ENCODE measurements at places on chromosomes 13 and 19.

DNA sequence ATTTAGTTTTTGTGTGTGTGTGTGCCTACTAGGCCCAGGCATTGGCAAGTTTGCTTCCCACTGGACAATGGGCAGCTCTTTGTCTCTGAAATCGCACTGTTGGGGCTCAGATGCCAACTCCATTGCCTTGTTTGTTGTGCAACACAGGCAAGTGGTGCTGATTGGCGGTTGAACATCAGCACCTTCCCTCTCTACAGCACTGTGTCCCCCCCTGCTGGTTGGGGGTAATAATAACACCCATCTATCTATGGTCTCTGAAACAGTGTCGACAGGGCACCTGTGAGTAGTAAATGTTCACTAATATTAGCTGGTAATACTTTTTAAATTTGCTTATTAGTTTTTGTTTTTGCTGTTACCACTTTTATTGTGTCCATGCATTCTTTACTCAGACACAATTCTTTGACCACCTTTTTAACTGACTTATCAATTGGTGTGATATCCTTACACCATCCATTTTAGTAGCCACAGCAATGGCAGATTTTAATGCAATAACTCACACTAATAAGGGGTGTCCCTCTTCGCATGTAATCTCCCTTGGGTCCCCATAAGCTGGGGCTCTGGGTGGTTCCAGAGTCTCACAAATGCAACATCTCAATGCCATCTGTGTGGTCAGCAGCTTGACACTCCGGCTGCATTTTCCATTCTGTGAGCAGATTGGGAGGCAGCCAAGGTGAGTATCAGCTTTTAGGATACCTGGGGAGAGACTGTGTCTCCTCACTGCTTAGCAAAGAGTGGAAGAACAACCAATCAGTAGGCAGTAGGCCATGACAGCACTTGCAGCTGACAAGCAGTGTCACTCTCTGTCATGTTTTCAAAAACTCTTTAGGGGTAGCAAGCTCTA is 47.7 kb upstream of the UQCRFS1 start:
- DNase-seq = no peak

- DNase-seq = no peak
Observed at GRCh38 chr19:17687141-17687856, 855 bp downstream of the UNC13A start.

DNA sequence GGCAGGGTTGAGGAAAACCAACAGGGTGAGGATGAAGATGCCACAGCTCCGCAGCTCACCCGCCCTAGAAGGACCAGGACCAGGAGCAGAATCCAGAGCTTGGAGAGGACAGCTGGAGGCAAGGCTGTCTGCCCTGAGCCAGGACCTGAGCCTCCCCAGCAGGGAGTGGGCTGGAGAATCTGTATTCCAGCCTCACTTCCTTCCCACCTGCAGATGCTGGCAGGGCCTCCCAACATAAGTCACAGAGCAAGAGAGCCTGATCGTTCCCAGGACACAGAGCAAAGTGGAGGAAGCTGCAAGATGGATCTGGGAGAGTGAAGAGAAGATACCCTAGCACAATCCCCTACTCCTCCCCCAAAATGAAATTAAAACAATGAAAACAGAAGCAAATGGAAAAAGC is 61.7 kb upstream of the WASF3 start:
- DNase-seq = no peak

DNA sequence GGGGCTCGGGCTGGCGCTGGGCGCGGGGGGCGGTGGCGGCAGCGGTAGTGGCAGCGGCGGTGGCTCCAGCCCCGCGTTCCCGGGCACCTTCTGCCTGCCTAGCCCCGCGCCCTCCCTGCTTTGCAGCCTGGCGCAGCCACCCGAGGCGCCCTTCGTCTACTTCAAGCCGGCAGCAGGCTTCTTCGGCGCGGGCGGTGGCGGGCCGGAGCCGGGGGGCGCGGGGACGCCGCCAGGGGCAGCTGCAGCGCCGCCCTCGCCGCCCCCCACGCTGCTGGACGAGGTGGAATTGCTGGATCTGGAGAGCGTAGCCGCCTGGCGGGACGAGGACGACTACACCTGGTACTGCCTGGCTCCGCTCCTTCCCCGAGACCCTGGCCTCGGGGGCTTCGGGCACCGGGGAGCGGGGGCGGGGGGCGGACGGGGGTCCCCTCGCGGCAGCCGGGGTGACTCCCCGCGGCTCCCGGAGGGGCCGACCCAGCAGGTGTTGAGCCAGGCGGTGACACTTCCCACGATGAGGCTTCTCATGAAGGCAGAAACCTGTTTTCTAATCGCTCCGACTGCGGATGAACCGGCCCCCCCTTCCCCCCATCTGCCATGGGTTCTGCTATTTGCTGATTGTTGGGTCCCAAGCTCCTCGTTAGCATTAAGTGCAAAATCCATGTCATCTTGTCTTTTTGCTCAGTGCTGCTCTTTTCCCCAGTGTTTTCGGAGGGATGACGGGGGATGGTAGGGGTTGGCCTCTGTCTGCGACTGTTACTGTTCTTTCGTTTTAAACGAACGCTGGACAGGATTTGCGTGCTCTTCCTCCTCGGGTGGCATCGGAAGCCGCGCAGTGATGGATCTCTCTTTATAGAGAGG is 943 bp downstream of the SLAIN1 start:
- DNase-seq = peak; percentile 7

GRCh38 chr19:55005684-55006488 is 32.2 kb downstream of the GP6 start:
- peak; percentile 5 for DNase-seq

DNA sequence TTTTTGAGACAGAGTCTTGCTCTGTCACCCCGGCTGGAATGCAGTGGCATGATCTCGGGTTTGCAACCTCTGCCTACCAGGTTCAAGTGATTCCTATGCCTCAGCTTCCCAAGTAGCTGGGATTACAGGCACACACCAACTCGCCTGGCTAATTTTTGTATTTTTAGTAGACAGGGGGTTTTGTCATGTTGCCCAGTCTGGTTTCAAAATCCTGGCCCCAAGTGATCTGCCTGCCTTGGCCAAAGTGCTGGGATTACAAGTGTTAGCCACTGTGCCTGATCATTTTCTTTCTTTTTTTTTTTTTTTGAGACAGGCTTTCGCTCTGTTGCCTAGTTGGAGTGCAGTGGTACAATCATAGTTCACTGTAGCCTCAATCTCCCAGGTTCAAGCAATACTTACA is 28.7 kb downstream of the ZMYM5 start:
- no peak for DNase-seq

GRCh38 chr13:93248627-93249047 is 22.0 kb downstream of the GPC6 start:
- DNase-seq = no peak

DNA sequence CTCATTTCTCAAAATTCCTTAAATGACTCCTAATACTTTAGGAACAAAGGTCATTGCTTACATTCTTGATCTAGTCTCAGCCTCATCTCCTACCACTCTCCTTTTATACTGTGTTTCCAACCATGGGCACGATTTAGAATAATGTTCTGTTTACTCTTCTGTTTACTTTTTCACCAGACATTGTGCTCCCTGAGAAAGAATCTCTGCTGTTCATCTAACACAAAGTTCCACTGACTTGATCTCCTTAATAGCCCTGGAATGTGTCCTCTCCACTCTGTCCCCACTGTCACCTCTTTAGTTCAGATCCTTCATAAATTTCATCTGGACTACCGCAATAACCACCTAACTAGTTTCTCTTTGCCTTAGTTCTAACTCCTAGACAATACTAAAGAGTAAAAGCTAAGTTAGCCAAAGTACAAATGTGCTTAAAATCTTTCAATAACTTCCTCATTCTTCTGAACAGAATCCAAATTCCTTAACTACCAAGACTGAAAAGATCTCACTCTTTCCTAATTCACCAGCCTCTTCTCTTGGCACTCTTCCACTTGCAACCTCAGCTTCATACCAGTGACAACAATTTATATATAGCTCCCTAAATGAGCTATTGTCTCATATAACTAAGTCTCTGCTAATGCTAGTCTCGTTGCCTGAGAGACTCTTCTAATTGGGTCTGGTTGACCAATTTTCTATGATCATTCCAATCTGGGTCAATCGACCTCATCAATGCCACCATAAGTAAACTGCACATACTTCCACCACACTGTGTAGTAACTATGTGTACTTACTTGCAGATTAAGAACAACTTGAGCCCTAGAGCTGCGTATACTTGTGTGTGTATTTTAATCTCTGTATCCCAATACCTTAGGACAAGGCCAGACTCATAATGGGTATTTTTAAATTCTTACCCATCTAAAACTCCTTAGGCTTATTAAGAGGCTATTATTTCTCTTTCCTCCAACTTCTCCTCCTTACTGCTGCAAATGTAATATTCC is 179.9 kb downstream of the VWA8 start:
- no peak for DNase-seq

DNA sequence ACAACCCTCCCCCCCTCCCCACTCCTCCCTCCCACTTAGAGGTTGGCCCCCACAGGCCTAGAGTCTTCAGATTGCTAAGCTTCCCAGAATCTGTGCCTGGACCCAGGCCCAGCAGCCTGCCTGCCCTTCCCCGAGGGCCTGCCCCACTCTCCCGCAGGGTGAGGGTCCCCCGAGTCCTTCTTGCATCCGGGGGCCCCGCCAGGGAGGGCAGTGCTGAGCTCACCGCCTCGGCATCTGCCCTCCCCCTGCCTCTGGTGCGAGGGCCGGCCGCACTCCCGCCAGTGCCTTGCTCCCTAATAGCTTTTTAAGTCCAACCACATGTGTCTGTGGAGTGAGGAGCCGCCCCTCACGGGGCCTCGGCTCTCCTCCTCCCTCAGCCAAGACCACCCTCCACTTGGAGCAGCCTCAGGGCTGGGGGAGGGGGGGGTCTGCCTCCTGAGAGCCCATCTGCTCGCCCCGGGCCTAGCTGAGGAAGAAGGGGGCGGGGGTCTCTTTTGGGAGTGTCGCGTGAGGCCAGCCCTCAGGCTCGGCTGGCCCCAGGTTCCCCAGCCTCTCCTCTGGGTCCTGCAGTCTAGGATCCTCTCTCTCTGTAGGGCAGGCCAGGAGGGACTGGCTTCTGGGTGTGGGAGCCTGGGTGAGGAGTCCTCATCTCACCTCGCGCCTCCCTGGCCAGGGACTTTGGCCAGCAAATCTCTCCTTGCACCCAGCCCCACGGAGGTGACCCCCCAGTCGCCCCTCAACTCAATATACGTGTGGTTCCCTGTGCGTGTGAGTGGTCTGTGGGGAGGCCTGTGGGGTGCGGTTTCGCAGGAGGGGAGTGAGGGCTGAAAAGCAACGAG is 47.2 kb downstream of the LYL1 start:
- no peak for DNase-seq

- no peak for DNase-seq
Observed at GRCh38 chr13:110824702-110825300, 90.1 kb downstream of the ANKRD10 start.

- no peak for DNase-seq
Observed at GRCh38 chr19:4318460-4318859, 14.1 kb downstream of the FSD1 start.

DNA sequence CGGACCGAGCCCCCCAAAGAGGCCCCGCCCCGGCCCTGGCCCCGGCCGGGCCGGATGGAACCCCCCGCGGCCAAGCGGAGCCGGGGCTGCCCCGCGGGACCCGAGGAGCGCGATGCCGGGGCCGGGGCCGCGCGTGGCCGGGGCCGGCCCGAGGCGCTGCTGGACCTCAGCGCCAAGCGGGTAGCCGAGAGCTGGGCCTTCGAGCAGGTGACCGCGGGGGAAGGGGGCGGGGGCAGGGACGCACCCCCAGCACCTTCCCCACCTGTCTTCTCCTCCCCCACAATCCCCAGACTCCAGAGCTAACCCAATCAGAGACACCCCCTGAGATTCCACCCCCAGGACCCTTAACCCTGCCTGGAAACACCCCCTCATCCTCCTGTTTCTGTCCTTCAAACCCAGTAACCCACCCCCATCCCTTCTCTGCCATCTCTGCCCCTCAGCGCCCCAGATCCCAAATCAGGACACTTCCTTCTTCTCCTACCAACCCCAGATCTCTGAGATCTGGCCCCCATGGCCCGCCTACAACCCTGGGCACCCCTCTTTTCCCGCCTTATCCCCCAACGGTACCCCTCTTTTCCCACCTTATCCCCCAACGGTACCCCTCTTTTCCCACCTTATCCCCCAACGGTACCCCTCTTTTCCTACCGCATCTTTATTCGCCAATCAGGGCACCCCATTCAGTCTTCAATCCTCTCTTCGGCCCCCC is 505 bp downstream of the ZSWIM4 start:
- no peak for DNase-seq

DNA sequence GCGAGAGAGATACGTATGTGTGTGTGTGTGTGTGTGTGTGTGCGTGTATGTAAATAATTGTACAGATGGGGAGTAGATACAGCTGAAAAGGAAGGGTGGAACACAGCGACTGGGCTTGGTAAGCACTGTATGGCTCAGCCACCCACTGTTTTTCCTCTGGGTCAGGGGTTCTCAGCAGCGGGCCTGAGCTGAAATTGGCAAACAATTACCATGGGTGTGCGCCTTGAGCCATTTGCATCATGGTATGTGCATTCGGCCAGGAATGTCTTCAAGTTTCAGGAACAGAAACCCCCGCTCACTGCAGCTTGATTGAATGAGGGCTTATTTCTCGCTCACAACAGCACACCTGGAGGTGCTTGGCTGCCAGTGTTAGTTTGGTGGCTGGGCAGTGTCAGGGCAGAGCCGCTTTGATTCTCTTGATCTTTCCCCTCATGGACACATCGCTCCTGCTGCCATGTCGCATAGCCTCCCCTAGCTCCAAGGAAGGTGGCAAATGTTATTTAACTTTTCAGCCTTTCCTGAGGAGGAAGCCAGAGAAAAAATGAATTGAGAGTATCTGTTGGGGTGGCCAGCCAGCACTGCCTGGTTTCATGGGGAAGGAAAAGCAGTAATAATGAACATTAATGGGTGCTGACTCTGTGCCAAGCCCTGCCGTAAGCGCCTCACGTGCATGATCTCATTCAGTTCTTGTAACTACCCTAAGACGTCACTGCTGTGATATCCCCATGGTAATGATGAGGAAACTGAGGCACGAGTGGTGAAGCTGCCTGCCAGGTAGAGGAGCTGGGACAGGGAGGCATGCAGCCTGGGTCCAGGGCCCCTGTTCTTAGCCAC is 126.9 kb downstream of the SIPA1L3 start:
- no peak for DNase-seq

- DNase-seq = no peak
Observed at GRCh38 chr19:34990578-34991192, 9.4 kb upstream of the GRAMD1A start.

DNA sequence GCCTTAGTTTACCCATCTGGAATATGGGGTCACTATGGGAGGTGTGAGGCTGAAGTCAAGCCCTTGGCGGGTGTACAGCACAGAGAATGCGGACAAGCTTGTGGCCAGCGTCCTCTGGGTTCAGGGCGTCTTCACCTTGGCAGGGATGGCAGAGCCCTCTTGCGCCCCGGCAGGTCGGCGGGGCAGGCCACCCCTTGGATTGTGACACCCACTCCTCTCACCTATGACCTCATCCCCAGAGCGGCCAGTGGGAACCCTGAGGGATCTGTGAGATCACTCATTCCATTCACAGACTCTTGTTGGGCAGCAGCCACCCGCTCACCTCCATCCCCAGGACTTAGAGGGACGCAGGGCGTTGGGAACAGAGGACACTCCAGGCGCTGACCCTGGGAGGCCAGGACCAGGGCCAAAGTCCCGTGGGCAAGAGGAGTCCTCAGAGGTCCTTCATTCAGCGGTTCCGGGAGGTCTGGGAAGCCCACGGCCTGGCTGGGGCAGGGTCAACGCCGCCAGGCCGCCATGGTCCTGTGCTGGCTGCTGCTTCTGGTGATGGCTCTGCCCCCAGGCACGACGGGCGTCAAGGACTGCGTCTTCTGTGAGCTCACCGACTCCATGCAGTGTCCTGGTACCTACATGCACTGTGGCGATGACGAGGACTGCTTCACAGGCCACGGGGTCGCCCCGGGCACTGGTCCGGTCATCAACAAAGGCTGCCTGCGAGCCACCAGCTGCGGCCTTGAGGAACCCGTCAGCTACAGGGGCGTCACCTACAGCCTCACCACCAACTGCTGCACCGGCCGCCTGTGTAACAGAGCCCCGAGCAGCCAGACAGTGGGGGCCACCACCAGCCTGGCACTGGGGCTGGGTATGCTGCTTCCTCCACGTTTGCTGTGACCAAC is at the start of gene SPACA4:
SPACA4 (plus strand) TSS at position 280 of the 896 bp plus-strand sequence; CDS start at position 517, 237 bp downstream.
- no peak for DNase-seq

All from stimulated activated CD8-positive, alpha-beta memory T cell treated with anti-CD3 and anti-CD28 coated beads, Interleukin-4, amount 100 ng/mL, for 1 hour (primary cell).